ENCODE measurements at places on chromosomes 7 and 10.

GRCh38 chr10:78774614-78774998 lies 294.2 kb upstream of the ZMIZ1 start:
- no peak for DNase-seq

DNA sequence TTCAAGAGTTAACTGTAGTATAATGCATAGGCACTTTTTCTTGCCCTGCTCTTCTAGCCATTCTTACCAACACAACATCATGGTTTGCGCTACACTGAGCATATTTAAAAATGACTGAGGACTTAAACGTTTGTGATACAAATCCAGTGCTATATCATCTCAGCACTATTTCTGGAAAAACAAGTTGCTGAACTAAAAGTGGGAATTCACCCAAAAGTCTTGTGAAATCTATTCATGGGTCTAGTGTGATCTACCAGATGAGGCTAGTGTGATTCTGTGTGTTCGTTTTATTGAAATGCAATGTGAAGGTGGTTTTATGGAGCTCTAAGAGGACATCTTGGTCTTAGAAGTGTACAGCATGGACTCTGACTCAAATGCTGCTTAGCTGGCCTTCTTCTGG lies 584.6 kb upstream of the POM121L12 start:
- DNase-seq, result no peak

DNA sequence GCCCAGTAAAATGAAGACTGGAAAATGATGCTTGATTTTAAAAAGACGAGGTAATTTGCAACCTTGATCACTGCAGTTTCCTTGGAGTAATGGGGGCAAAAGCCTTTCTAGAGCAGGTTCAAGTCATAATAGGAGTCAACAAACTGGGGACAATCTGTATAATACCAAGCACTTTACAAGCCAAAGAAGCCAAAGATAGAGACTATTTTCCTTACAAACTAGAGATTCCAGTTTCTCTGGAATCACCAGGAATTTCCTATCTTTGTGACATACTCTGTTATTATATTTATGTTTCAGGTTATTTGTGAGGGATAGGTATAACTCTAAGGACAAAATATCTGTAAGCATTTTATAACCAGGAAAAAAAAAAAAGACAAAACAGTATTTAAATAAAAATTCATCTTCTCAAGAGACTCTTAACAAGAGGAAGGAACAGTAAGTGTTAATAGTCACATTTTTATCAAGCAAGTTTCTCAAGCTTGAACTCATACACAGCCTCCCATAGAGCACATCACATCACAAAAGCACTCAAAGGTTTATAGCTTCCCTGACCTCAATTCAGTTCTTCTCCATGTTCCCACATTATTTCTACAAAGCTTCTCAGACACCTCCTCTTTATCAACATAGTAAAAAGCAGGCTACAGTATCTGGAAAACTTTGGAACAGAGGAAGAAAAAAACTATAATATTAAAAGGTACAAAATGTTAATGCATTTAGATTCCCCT lies 18.9 kb downstream of the JMJD1C start:
- no peak for DNase-seq

DNA sequence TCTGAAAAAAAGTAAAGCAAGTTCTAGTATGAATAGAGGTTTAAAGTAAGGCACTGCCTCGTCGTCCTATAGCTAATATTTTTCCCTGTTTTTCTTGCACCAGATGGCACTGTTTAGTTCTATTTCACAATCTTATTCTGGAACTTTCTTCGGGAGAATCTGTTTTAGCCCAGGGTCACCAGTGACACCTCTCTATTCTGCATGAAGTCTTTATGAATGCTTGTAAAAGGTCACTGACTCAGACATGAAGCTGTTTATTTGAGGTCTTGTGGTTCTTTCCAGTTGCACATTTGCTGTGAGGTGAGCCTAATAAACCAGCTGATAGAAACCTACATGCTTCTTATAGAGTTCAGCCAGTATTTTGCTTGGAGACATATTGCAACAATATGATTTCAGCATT lies 444.3 kb downstream of the AUTS2 start:
- no peak for DNase-seq

DNA sequence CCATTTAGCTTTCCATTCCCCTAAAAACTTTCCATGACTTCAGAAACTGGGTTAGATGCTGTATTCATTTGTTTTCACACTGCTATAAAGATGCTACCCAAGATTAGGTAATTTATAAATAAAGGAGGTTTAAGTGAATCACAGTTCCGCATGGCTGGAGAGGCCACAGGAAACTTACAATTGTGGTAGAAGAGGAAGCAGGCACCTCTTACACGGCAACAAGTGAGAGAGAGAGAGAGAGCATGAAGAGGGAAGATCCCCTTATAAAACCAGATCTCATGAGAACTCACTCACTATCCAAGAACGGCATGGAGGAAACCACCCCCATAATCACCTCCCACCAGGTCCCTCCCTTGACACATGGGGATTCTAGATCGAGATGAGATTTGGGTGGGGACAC lies 336.8 kb downstream of the TFEC start:
- DNase-seq, result no peak

GRCh38 chr10:94235461-94235860 lies 127.3 kb downstream of the NOC3L start:
- no peak for DNase-seq

- DNase-seq, result no peak
Measured at GRCh38 chr10:126054191-126054590, 157.8 kb downstream of the FANK1 start.

GRCh38 chr7:16850614-16851466 lies 30.9 kb downstream of the AGR3 start:
- DNase-seq, result no peak

- no peak for DNase-seq
Measured at GRCh38 chr10:98125940-98126631, 8.4 kb upstream of the R3HCC1L start.

Data from AG04450 (cell line).